Endodermal cell (in vitro differentiated cells): ENCODE measurements at places on chromosomes 6 and 20.

- DNase-seq, result no peak
- H3K4me1 ChIP-seq, result peaks cover 20% of the 10 kb centered on the region
- H3K36me3 ChIP-seq, result no peaks in the 10 kb centered on the region
Observed at GRCh38 chr6:14656078-14656521, 538.5 kb downstream of the CD83 start.

DNA sequence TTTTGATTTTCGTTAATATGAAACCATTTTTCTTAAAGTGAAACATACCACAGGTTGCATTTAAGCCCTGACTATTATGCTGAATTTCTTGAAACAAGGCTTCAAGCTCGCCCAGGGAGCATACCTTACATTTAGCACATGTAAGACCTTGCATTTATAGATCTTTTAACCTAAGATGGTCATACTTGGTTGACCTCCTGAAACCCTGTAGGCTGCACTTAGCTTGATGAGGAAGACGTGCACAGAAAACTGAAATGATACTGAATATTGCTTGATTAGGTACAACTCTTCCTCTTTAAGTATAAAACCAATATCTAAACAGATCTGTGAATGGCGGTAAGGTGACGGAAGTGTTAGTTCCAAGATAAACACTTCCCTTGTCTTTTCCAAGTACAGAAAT lies 82.2 kb downstream of the CTNNBL1 start:
- H3K36me3 ChIP-seq, result peaks cover 29% of the 10 kb centered on the region
- no peaks in the 10 kb centered on the region for H3K4me1 ChIP-seq
- no peak for DNase-seq
- no peak overlapping the region for H3K27ac ChIP-seq
- H3K27me3 ChIP-seq, result no peaks in the 10 kb centered on the region

DNA sequence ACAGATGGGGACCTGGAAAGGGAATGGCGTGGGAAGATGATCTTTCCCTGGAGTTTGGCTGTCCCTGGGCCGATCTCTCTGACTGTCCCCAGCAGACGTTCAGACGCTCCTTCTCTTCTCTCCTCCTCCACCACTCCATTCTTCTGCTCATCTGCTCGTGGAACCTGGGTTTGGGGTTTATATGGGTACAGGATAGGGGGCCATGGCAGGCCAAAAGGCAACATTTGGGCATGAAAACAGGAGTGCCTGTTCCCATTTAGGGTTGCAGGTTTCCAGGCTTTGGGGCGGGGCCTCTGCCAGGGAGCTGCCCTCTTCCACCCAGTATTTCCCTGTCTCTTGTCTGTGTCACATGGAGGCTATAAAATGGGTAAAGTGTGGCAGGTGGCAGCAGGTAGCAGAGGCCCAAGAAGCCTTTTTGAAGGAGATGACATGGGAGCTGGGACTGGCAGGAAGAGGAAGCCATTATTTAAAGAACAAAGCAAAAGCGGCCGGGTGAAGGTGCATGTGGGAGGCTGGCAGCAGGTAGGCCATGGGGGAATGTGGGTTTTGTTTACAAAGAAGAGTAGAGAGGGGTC lies 203.7 kb downstream of the BMP7 start:
- peaks cover 24% of the 10 kb centered on the region for H3K27me3 ChIP-seq
- H3K27ac ChIP-seq, result no peak overlapping the region
- no peak for DNase-seq
- no peaks in the 10 kb centered on the region for H3K4me1 ChIP-seq
- H3K4me3 ChIP-seq, result no peak overlapping the region

DNA sequence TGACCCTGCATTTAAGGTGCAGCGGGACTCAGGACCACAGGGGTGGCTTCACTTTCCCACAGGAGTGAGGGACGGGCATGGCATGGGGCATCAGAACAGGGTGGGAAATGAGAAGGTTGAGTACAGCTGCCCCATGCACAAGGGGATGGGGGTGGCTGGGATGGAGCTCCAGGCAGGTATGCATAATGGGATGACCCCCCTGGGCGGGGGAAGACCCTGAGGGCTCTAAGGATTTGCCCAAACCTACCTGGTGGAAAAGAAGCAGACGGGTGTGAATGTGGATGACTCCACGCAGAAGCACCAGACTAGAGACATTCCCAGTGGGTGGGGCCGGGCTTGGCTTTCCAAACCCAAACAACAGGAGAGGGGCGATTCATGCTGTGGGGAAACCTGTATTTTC lies 200.3 kb downstream of the SYNDIG1 start:
- no peaks in the 10 kb centered on the region for H3K36me3 ChIP-seq
- no peaks in the 10 kb centered on the region for H3K27me3 ChIP-seq
- H3K27ac ChIP-seq, result no peak overlapping the region
- no peaks in the 10 kb centered on the region for H3K4me1 ChIP-seq
- H3K4me3 ChIP-seq, result no peak overlapping the region

GRCh38 chr20:45993197-45993951 lies 15.3 kb upstream of the MMP9 start:
- no peaks in the 10 kb centered on the region for H3K27me3 ChIP-seq
- no peaks in the 10 kb centered on the region for H3K4me1 ChIP-seq
- H3K36me3 ChIP-seq, result no peaks in the 10 kb centered on the region
- no peak overlapping the region for H3K27ac ChIP-seq

DNA sequence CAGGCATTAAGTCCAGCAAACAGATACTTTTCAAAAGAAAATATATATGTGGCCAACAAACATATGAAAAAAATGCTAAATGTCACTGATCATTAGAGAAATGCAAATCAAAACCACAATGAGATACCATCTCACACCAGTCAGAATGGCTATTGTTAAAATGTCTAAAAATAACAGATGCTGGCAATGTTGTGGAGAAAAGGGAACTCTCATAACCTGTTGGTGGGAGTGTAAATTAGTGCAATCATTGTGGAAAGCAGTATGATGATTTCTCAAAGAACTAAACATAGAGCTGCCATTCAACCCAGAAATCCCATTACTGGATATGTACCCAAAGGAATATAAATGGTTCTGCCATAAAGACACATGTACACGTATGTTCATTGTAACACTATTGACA lies 20.6 kb downstream of the KCNQ5 start:
- H3K36me3 ChIP-seq, result no peaks in the 10 kb centered on the region
- DNase-seq, result no peak
- no peak overlapping the region for H3K4me3 ChIP-seq
- H3K27me3 ChIP-seq, result peaks cover 10% of the 10 kb centered on the region
- no peak overlapping the region for H3K27ac ChIP-seq
